H1 (cell line): ENCODE measurements at places on chromosomes 16 and 17. TPM values are rescaled to one million over a fixed set of nuclear protein-coding genes. Genes with fewer than 3 reads are reported as not detected.

DNA sequence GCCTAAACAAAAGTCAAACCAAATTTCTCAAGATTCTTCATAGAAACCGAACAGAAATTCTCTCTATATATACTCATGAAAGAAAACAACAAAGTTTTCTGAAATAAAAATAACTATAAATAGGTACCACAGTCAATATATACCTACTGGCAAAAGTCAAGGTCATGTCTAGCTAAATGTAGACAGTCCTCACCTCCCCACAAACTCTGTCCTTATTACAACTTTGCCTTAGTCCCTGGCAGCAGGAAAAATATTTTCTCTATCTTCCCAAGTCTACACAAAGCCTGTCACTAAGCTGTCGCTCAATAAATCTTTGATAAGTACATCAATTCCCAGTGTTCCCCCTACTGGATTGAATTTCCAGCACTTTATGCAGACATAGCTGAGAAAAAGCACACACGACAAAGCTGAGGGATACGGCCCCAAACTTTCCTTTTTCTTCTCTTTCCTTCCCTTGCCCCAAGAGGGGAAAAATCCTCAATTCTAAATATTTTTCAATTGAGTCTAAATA, 2.7 kb downstream of the CFAP20 start:
- H3K36me3 ChIP-seq: no peaks in the 10 kb centered on the region
- no peaks in the 10 kb centered on the region for H3K27me3 ChIP-seq

Gene CBX4
- 3.2 and 4.0 TPM in 2 replicates for total RNA-seq

- no peak for DNase-seq
- H3K27me3 ChIP-seq: peaks cover 44% of the 10 kb centered on the region
- no peak overlapping the region for H3K27ac ChIP-seq
- H3K4me1 ChIP-seq: no peaks in the 10 kb centered on the region
Measured at GRCh38 chr16:590188-590814, 435 bp downstream of the RAB40C start.

- H3K27ac ChIP-seq: no peak overlapping the region
- DNase-seq: no peak
- no peaks in the 10 kb centered on the region for H3K4me1 ChIP-seq
- no peaks in the 10 kb centered on the region for H3K27me3 ChIP-seq
Measured at GRCh38 chr17:47213540-47213939, 4.4 kb downstream of the MYL4 start.

DNA sequence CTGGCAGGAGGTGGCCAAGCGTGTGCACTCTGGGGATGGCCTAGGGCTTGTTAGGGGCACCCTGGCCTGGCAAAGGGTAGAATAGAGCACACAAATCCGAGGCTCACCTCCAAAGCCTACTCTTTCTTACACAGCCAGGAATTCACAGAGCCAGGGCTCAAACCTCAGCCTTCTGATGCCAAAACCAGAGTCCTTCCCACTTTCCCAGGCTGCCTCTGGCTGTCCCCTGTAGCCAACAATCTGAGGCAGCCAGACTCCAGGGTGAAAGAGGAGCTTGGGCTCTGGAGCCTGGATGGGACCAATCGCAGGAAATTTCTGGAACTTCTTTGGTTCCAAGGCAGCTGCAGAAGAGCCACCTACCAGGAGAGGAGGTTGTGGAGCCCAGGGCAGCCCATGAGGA, 127.9 kb downstream of the COPRS start:
- H3K36me3 ChIP-seq: no peaks in the 10 kb centered on the region
- no peaks in the 10 kb centered on the region for H3K27me3 ChIP-seq
- DNase-seq: no peak
- no peak overlapping the region for H3K27ac ChIP-seq
- no peak overlapping the region for H3K4me3 ChIP-seq

Gene RAB37
- 5.2 and 5.5 TPM in 2 replicates for total RNA-seq

Gene FBXL19
- 72.2 and 74.8 TPM in 2 replicates for total RNA-seq

DNA sequence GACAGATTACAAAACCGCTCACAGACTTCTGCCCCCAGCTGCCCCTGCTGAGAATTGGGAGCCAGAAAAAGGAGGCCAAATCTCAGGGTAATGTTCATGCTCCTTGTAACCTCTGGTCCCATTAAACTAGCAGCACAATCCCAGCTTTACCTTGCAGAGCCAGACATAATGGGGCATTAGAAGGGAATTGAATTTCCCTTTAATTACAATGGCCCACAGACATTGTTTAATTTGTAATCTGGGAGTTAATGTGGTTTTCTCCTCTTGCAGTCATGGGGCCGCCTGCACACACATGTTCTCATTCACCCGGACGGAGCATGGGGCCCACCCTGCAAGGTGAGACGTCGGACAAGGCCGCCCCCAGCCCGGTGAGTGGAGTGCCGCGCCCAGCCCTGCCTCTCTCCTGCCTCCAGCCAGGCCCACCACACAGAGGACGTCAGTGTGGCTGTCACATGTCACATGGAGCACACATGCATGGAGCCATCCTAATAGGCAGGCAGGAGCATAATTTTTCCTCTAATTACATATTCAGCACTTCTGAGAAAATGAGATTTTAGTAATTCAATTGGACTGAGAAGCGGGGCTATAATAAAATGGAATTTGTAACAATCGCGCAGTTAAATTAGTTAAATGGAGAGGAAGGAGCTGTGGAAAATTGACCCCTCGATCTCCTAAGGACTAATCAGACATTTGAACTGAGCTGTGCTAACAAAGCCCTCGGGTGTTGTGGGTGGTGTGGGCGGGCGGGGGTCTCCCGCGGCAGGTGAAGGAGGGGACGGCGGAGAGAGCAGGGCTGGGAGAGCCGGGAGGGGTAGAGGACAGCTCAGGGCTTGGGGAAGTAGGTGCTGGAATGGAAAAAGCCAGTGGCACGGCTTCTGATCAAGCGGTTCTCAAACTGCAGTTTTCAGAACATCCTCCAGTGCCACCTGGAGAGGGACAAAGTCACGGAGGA, 87.7 kb downstream of the ENGASE start:
- no peaks in the 10 kb centered on the region for H3K27me3 ChIP-seq
- H3K4me1 ChIP-seq: no peaks in the 10 kb centered on the region
- no peak overlapping the region for H3K27ac ChIP-seq

GRCh38 chr17:41578538-41578937, 6.7 kb upstream of the KRT9 start:
- H3K4me3 ChIP-seq: no peak overlapping the region
- no peaks in the 10 kb centered on the region; the same call in 1 of the 2 replicates for H3K27me3 ChIP-seq
- H3K4me1 ChIP-seq: peaks cover 3% of the 10 kb centered on the region; the same call in 1 of the 2 replicates
- DNase-seq: no peak
- H3K36me3 ChIP-seq: no peaks in the 10 kb centered on the region
